ENCODE measurements at places on chromosomes 16 and 17.
A peak's percentile ranks its signal among the peaks of the same experiment; 100 is the strongest.

- DNase-seq: peak; percentile 23
Measured at GRCh38 chr16:9007177-9007794, 43.6 kb upstream of the USP7 start.

DNA sequence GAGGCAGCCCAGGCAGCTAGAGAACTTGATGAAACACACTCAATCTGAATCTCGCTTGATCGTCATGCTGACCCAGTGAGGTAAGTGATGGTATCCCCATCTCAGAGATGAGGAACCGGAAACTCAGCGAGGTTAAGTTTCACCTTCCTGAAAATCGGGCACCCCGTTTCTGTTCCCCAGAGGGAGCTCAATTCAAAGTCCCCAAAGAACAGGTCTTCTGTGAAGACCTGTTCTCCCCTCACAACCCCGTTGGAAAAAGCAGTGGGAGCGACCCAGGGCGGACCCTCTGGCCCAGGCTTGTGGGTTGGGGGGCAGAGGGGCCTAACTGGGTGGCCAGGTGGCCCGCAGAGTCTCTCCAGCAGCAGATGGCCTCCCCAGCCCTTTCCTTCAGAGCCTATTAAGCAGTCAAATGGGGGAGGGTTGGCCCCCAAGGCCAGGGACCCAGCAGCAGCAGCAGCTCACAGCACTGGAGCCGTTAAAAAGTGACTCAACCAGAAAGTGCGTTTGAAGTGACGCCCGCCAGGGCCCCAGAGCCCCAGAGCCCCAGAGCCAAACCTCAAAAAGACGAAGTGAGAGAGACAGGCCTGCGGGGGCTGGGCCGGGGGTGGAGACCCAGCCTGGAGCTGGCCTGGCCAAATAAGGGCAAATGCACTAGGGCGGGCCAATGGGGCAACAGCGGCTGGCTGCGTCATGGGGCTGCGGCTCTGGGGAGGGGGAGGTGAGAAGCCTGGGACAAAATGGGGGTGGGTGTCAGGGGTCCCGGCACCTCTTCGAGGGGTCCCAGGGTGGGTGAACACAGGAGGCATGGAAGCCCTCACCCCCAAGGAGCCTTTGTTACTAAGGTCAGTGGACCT, 9.2 kb upstream of the TSPOAP1 start:
- peak; percentile 88 for DNase-seq

DNA sequence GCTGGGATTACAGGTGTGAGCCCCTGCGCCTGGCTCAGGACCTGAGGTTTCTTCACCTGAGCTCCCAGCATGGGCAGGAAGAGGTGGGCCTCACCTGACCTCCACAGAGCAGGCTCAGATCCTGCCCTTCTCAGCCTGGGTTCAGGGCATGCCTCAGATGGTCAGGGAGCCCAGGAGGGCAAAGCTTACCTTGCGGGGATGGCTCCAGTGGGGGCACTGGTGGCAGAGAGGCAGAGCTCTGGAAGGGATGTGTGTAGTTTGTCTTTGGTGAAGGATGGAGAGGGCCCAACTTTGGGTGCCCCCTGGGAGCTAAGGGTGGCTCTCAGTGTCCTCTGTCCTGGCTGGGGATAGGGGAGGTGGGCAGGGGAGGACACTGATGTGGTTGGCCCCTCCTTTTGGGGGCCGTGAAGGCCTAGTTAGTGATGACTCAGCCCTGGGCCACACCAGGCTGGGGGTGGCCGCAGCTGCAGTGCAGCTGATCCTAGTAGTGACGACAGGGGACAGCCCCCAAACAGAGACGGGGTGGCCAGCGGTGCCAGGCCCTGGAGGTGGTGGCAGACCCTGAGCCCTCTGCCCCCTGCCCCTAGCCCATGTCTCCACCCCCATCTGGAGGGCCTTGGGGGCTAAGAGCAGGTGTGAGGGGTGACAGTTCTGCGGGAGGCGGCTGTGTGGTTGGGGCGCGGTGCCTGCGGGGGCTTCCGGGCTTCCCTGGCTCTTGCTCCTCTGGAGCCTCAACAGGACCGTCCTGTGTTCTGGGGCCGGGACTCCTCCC, 5.8 kb downstream of the NHERF2 start:
- no peak for DNase-seq

- no peak for DNase-seq
Measured at GRCh38 chr17:82950525-82951102, 110.8 kb upstream of the ZNF750 start.

GRCh38 chr16:85565801-85566526, 47.2 kb upstream of the GSE1 start:
- DNase-seq: no peak

DNA sequence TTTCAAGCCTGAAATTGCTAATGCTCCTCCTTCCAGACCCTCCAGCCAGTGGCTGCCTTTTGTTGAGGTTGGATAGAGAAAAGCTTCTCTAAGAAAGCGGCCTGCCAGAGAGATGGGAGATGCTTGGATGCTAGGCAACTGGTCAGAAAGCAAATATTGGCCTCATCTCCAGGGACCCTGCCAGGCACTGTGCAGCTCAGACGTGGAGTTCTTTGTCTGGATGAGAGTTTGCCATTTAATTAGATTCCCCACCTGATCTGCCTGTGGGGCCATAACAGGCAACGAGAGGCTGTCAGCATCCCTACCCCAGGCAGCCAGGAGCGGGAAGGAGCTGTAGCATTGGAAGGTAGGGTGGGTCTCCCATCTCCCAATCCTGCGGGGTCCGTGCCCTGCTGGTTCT, 52.7 kb downstream of the ASIC2 start:
- DNase-seq: no peak

DNA sequence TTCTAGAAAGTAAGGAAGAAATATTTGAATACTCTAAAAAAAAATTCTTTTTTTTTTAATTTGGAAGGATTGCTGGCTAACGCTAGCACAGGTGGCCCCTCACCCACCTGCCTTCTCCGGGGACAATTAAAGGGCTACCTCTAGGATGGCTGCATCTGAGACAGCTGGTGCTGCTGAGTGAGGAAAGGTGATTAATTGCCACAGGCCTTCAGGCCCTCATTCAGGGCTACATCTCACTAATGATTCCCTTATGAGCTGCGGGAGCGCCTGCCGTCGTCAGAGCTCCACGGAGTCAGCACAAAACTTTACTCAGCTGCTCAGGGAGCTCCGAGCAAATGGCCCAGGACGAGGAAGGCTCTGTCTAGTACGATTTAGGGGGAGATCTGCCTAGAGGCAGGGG, 27.0 kb upstream of the AKTIP start:
- DNase-seq: no peak

- no peak for DNase-seq
Measured at GRCh38 chr16:53768167-53768566, 64.2 kb downstream of the FTO start.

GRCh38 chr16:30010844-30011713, at the start of gene DOC2A:
DOC2A (minus strand) TSS chr16:30011027; CDS start chr16:30010222, 805 bp downstream.
- DNase-seq: no peak

GRCh38 chr16:79297805-79298204, 302.7 kb downstream of the MAF start:
- DNase-seq: no peak

GRCh38 chr17:44909681-44910144, 5.6 kb downstream of the GFAP start:
- DNase-seq: peak; percentile 20

DNA sequence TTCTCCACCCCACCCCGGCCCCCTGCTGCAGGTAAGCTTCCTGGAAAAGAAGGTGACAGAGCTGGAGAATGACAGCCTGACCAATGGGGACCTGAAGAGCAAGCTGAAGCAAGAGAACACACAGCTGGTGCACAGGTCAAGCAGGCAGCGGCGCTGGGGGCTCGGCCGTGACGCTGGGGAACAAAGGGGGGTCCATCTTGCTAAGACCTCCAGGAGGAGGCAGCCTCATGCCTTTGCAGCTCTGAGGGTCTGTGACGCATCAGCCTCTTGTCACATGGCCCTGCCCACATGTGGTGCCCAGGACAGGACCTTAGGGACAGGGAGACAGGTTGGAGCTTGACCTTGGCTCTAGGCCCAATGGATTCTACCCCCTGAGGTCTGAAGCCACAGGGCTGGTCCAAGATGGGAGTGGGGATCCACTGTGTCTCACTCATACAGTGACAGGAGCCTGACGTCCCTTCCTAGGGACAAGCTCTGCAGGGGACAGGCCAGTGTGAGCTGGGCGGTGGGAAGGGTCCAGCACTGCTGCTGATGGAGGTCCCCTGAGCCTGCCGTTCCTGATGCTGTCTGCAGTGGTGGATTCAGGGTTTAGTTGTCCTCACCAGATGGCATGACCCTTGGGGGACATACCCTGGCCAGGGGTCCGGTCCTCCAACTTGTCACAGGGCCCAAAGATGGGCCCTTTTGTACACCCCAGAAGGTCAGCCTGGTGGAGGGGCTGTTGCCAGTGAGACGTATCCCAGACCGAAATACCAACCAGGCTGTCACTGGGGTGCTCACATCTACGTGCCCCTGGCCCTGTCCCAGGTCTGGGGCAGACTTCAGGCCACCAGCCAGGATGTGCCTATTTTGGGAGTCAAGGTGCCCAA, 132.6 kb downstream of the RAB11FIP4 start:
- no peak for DNase-seq

DNA sequence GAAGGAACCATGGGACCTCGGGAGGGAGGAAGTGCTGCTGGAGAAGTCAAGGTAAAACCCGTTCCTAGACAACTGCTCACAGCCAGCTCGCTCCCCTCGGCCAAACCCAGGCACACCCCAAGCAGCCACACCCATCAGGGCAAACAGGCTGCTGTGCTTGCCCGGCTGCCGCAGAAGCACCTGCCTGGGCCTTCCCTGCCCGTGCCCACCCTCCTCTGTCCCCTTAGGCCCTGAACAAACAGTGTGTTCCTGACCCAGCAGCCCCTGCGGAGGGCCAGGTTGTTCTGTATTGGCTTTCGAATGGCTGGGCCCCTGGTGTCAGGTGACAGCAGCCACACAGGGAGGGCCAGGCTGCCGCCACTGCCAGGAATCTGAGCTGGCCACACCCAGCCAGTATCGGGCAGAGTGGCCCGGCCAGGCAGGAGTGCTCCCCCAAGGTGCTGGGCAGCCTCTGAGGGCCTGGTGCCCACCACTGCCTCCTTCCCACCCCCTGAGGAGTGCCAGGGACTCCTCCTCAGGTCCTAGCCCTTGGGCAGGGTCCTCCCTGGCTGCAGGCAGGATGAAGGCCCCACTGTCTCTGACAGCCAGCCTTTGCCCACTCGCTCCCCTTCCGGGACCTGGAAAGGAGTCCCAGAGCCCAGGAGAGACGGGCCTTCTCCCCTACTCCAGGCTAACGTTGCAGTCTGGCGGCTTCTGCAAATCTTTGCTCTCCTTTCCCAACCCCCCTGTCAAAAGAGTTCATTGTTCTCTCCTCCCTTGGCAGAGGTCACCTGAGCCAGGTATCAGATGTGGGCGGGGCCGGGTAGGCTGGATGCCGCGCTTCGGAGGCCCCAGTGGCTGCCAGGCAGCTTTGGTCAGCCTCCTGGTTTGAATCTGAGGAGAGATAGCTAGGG, 24.0 kb downstream of the LLGL2 start:
- no peak for DNase-seq

- no peak for DNase-seq
Measured at GRCh38 chr17:280216-280615, 72.4 kb downstream of the RPH3AL start.

GRCh38 chr16:1374418-1375297, 22.9 kb downstream of the GNPTG start:
- no peak for DNase-seq

- DNase-seq: no peak
Measured at GRCh38 chr17:73998249-73998648, 205.2 kb upstream of the RPL38 start.

DNA sequence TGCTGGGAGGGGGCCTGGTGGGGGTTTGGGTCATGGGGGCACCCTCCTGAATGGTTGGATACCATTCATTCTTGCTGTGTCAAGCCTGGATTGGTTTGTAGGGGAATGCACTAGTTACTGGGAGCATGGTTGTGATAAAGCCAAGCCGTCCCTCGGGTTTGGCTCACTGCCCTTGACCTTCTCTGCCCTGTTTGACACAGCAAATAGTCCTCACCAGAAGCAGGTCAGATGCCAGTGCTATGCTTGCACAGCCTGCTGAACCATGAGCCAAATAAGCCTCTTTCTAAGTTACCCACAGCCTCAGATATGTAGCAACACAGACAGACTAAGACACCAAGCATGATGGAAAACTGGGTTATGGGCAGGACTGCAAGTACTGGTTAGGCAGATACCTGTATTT, 14.6 kb downstream of the ZNF778 start:
- DNase-seq: no peak

DNA sequence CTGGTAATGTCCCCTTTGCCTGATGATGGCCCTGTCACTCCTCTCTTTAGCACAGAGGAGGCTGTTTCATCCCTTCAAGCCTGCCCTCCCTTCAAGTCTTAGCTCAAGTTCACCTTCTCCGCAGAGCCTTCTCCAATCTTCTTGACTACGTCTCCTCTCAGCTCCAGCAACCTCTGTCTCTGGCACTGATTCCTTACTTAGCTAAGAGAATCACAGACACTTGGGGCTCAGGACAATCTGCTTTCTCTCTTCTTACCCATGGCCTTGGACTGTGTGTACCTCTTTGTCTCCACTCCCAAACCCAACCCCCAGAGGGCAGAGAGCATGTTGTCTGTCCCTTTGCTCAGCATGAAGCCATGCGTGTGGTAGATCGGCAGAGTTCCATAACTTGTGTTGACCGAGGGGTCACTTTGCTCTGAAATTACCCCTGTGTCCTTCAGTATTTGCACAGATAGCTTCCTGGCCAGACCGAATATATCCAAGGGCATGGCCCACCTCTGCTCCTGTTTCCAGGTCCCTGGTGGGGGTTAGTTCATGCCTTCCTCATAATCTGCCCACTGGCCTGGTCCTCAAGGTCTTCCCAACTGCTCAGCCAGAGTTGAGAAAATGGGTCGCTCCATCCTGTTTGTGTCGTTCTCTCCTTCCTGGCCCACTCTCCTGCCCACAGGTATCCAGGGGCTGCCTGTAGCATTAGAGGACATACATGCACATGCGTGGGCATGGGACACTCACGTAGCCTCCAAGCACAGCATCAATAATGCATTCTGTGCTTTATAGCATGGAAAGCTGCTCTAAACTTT, 41.6 kb downstream of the MAPT start:
- DNase-seq: no peak

DNA sequence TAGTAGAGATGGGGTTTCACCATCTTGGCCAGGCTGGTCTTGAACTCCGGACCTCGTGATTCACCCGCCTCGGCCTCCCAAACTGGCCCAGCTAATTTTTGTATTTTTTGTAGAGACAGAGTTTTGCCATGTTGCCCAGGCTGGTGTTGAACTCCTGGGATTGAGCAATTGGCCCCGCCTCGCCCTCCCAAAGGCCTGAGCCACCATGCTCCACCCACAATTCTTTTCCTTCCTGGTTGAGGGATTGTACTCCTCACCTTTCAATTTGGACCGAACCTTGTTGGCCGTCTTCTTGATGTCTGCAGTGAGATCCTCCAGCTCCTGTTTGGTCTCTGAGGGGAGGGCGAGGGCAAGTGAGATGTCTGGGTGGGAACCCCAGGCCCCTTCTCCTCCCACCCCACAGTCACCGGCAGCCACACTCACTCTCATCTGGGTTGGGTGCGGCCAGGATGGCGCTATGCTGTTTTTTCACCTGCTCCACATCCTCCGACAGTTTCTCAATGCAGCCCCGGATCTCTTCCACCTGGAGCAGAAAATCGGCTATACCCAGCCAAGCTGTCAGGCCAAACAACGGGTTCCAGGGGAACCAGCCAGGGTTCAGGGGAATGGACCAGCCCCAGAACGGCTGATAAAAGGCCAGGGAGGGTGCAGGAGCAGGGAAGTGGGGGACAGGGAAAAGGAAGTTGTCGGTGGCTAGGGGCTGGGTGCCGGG, 9.6 kb downstream of the STX1B start:
- DNase-seq: no peak

Measured in AG04450 (cell line).